ENCODE measurements at places on chromosomes 13 and 19.
A peak's percentile ranks its signal among the peaks of the same experiment; 100 is the strongest.

DNA sequence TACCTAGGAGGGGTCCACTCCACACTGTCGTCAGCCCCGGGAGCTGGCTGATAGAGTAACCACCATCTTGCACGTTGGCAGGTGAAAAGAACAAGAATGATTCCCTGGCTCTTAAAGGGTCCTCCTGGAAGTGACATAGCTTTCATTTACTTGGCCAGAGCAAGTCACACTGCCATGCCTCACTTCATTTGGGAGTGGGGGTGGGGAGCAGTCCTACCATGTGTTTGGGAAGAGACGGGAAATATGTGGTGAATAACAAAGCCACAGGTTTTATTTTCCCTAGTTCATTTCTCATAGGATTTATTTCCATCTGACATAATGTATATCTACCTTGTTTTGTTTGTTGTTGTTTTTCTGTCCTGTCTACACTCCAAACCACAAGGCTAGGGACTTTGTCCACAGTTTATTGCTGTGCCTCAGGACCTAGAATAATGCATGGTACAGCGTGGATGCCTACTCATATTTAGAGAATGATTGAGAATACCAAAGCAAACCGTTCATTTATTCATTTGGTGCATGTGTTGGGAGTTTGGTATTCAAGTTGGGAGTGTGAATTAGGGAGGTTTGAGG lies 26.8 kb downstream of the UBAC2 start:
- no peak for DNase-seq

DNA sequence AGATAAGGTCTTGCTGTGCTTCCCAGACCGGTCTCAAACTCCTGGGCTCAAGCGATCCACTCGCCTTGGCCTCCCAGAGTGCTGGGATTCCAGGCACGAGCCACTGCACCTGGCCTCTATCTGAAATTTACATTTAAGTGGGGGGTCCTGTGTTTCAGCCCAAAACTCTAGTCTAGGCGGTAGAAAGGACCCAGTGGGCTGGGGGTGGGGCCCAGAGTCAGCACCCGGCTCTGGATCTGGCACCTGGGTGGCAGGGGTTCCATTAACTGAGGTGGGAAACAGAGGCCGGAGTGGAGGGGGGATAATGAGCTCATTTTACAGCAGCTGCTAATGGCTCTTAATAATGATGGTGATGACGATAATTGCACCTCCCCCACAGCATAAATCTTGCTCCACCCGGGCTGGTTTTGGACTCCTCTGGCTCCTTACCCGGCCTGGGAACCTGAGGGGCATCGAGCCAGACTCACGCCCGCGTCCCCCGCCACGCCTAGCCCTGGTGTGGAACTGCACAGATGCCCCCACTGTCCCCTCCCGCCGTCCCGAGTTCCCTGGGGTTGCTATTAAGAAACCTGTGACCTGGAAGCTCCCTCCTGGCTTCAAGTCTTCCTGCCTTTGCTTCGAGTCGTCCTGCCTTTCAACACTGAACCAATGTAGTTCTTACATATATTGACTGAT lies 17.8 kb upstream of the KLF2 start:
- DNase-seq: no peak

DNA sequence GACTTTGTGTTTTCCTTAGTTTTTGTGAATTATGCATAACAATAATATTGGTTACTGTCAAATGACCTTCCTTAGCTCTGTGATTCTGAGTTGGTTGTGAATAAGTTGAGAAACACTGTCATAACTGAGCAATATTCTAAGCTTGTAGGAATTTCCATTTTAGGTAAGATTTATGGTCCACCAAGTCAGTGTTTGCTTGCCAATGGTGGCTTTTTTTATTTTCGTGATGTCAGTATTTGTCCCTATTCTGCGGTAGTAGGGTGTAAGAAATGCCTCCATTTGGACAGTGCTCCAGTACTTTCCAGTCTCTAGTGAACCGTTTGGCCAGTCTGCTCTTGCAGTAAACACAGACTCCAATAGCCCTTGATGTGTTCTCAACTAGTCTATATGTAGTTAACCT lies 94.7 kb downstream of the FRY start:
- no peak for DNase-seq

- DNase-seq: no peak
Observed at GRCh38 chr19:53538378-53539109, 599 bp downstream of the ZNF331 start.

- DNase-seq: no peak
Observed at GRCh38 chr19:51111606-51112005, 3.4 kb upstream of the CTU1 start.

- no peak for DNase-seq
Observed at GRCh38 chr13:20567881-20568528, 1.0 kb downstream of the IFT88 start.

GRCh38 chr19:7926727-7927604 lies 1.0 kb upstream of the CTXN1 start:
- no peak for DNase-seq

- DNase-seq: no peak
Observed at GRCh38 chr13:33846303-33847062, 28.5 kb downstream of the RFC3 start.

- no peak for DNase-seq
Observed at GRCh38 chr13:27896726-27897125, 23.1 kb upstream of the PDX1 start.

DNA sequence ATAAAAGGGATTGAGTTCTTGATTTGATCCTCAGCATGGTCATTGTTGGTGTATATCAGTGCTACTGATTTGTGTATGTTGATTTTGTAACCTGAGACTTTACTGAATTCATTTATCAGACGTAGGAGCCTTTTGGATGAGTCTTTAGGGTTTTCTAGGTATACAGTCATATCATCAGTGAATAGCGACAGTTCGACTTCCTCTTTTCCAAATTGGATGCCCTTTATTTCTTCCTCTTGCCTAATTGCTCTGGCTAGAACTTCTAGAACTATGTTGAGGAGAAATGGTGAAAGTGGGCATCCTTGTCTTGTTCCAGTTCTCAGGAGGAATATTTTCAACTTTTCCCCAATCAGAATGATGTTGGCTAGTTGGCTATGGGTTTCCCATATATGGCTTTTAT lies 27.0 kb downstream of the POMP start:
- DNase-seq: no peak

DNA sequence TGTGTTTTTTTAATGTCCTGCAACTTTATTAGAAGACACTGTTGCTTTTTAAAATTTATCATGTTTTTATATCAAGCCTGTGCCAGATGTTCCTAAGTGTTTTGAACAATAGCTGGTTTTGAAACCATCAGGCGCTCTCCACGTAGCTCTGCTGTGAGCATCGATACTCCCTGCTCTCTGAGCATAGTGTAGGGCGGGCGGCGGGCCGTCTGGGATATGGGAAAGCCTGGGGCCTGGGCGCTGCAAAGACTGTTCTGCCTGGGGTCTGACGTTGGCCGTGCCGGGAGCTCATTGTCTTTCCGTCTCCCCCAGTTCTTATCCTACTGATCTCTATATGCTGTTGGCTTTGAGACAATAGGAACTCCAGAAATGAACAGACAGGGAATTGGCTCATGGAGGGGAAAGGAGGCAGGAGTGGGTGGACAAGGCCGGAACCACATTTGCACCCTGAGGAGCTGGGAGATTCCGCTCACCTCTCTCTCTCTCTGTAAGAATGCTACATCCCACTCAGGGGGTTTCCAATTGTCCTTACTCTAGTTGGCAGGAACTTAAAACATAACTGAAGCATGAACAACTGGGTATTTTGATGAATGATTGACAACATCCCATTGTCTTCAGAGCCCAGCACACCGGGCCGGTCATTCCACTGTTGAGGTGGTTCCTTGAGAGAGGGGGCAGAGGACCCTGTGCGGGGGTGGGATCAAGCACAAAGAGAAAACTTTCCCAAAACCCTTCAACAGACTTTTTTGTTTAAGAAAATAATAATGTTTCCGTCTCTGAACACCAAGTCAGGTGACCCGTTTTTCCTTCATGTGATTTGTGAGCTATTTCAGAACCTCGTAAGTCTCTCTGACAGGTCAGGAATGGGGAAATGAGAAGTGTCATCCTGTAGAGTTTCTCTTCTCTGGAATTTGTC lies 64.7 kb downstream of the COL4A2 start:
- DNase-seq: no peak

DNA sequence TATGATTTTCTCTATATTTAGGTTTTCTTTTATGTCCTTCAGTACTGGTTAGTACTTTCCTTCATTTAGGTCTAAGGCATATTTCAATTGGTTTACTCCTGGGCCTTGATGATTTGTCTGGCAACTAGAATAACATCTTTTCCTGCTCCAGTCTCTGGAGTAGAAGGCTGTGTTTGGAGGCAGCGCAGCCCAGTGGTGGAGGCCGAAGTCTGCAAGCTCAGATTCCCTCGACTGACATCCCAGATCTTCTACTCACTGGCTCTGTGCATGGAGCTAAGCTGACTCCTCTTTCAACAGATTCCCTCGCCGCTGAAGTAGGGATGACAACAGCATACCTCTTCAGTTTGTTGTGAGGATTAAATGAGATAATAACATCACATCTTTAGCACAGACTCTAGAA lies 141.0 kb downstream of the RAP2A start:
- DNase-seq: peak; percentile 22

GRCh38 chr13:46554951-46555350 lies 2.0 kb downstream of the LRCH1 start:
- no peak for DNase-seq

DNA sequence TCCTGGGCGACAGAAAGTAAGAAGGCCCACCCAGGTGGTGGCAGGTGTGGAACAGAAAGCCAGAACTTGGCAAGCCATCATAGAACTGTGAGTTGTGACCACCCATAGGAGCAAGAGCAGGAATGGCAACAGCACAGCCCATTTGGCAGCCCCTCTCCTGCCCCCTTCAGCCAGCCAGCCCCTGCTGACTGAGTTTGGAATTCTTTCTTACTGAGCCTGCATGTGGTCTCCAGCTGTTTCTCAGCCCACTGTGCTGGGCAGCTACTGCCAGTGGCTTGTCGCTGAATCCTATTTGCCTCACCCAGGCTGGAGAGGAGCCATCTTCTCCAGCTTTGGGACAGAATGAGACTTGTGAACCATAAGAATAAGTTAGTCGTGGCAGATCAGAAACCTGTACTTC lies 28.3 kb downstream of the CNMD start:
- no peak for DNase-seq

GRCh38 chr13:51562011-51562671 lies 22.1 kb upstream of the WDFY2 start:
- no peak for DNase-seq

GRCh38 chr13:106369091-106369490 lies 166.4 kb downstream of the EFNB2 start:
- no peak for DNase-seq

DNA sequence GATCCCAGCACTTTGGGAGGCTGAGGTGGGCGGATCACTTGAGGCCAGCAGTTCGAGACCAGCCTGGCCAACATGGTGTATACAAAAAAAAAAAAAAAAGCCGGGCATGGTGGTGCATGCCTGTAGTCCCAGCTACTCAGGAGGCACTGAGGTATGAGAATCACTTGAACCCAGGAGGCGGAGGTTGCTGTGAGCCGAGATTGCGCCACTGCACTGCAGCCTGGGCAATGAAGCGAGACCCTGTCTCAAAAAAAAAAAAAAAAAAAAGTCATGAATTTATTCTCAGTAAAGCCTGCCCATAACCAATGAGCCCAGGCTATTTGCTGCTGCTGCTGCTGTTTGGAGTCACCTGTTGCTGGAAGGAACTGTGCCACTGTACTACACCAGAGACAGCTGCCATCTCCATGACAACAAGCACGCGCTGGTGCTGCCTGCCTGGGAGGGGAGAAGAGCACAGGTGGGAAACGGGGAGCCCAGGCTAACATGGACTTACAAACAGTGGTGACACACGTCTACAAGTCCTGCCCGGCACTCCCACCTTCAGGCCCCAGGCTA lies 11.3 kb downstream of the ZFR2 start:
- DNase-seq: no peak

GRCh38 chr19:47613165-47614020 lies 4.5 kb downstream of the BICRA start:
- no peak for DNase-seq

DNA sequence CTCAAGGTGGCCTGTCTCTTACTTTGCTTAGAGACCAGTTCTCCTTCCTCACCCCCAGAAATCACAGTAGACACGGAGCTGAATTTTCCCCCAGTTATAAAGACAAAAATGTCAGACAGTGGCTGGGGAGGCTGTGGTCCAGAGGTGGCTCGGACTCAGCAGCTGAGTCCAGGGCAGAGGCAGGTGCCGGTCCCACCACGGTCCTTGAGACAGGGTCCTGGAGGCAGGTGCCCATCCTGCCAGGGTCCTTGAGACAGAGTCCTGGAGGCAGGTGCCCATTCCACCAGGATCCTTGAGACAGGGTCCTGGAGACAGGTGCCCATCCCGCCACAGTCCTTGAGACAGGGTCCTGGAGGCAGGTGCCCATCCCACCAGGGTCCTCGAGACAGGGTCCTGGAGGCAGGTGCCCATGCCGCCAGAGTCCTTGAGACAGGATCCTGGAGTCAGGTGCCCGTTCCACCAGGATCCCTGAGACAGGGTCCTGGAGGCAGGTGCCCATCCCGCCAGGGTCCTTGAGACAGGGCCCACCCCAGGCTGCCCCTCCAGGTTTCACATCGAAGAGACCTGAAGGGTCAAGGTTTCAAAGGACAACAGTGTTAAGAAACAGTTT lies 23.1 kb downstream of the PEPD start:
- no peak for DNase-seq

GRCh38 chr13:113769881-113770280 lies 10.9 kb downstream of the TMEM255B start:
- DNase-seq: no peak

DNA sequence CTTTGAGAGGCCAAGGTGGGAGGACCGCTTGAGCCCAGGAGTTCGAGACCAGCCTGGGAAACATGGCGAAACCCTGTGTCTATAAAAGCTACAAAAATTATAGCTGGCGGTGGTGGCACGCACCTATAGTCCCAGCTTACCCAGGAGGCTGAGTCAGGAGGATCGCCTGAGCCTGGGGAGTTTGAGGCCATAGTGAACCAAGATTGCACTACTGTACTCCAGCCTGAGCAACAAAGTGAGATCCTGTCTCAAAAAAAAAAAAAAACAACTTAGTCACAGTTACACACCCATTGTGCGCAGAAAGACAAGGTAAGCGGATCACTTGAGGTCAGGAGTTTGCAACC lies 728 bp upstream of the DENND1C start:
- no peak for DNase-seq

GRCh38 chr13:82698941-82699340 lies 1183.3 kb downstream of the SLITRK1 start:
- DNase-seq: no peak

GRCh38 chr13:21696865-21697448 lies 26.1 kb downstream of the FGF9 start:
- no peak for DNase-seq

- DNase-seq: no peak
Observed at GRCh38 chr19:35451338-35452096, 3.5 kb downstream of the FFAR2 start.

GRCh38 chr13:52793515-52794061 lies 54.0 kb upstream of the CNMD start:
- DNase-seq: no peak

- DNase-seq: no peak
Observed at GRCh38 chr19:29303069-29303718, 90.2 kb upstream of the UQCRFS1 start.

Data from iPS DF 6.9 (cell line).